ENCODE measurements at places on chromosomes 2 and 18.
A peak's percentile ranks its signal among the peaks of the same experiment; 100 is the strongest.

GRCh38 chr18:13183790-13184189 lies 34.8 kb upstream of the LDLRAD4 start:
- DNase-seq, result no peak

DNA sequence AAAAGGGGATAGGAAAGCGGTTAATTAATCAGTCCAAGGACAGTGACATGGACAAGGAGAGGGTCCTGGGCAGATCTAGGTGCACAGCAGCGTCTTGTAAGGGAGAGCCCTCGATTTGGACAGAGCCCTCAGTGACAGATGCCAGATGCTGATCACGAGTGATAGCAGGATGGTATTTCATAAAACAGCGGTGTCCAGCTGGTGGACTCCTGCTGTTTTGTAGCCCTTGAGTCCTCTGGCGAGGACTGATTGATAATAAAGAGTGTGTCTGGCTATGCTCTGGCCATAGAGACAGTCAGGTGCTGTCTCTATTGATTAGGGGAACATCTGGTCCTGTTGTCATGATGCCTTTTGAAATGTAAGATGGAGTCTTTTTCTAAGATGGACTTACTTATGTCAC lies 180.7 kb downstream of the NCK2 start:
- DNase-seq, result no peak

DNA sequence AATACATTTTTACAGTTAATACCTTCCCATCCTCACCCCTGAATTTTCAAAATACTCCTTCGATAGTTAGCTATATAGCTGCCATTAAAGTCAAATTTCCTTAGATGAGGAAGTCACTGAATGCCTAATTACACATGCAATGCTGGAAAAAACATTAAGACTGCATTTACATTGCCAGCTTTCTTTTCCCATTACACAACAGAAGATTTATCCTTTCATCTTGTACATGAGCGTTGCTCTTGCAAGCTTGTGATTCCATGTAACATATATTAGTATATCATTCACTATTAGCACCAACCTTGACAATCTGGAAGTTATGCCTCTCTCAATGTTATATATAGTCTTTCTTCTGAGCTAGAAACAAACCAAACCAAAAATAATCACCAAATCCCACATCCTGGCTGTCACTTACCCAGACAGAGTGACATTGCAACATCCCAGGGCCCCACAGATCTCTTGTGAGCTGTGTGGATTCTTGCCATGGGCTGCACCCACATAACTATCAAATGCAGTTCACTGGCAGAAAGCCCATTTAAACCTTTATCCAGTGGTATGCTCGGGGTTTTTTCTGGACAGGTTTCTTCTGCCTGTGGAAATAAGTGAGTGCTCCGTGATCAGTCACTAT lies 79.2 kb upstream of the PAPOLG start:
- no peak for DNase-seq

DNA sequence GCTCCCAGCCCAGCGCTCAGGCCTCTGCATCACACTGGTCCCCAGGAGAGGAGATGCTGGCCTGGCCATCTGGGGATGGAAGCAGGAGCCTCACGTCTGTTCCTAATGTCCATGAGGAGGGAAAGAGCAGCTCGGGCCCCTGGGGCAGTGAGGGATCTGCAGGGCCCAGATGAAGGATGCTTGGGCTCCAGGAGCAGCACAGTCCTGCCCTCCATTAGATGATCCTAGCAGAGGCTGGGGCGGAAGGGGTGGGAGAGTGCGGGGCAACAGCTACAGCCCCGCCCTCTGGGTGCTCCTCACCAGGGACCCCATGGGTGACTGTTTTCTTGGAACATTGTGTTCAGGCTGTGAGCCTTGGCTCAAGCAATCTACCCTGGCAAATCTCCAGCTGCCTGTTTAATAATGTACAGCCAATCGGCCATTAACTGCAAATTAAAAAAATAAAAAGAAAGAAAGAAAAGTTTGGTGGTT lies 49.7 kb downstream of the TNS1 start:
- DNase-seq, result no peak

GRCh38 chr2:196315388-196316049 lies 144.1 kb upstream of the STK17B start:
- no peak for DNase-seq

- no peak for DNase-seq
Measured at GRCh38 chr2:215845839-215846586, 167.3 kb downstream of the MREG start.

DNA sequence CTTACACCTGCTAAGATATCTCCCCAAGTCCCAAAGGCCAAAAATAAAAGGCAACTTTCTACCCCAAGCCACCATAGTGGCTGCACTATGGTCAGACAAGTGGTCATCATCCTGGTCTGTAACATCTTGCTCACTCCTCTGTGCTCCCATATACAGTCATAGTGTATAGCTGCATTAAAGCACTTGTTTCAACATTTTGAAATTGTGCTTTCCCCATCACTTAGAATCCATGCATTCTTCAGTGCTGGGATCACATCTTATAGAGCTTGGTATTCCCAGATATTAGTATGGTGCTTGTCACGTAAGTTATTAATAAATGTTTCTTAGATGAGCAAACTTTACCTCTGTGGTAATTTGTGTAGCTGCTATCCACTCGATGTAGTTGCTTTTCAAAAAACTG lies 40.4 kb upstream of the CDC42EP3 start:
- no peak for DNase-seq

- no peak for DNase-seq
Measured at GRCh38 chr2:128390256-128390990, 71.8 kb upstream of the HS6ST1 start.

- DNase-seq, result no peak
Measured at GRCh38 chr18:80136679-80137078, 27.6 kb downstream of the ADNP2 start.

- no peak for DNase-seq
Measured at GRCh38 chr2:41038408-41038807, 586.5 kb upstream of the SLC8A1 start.

- peak; percentile 85 for DNase-seq
Measured at GRCh38 chr2:72137498-72138010, 10.1 kb downstream of the CYP26B1 start.

DNA sequence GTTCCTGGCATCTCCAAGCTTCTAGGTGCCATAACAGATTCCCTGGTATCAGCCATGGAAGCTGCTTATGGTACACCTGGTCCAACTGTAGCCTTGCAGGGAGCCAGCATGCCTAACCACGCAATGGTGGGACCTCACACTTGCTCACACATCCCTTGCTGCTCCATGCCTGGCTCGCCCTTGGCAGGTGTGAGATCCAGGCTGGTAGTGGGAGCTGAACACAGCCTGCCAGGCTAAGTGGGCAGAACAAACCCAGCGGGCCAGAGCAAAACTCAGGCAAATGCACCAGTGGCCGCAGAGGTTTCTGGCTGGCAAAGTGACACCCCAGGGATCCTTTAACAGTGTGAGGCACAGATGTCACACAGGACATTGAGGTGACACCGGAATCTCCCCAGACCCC lies 185.8 kb downstream of the NDUFA10 start:
- DNase-seq, result no peak

DNA sequence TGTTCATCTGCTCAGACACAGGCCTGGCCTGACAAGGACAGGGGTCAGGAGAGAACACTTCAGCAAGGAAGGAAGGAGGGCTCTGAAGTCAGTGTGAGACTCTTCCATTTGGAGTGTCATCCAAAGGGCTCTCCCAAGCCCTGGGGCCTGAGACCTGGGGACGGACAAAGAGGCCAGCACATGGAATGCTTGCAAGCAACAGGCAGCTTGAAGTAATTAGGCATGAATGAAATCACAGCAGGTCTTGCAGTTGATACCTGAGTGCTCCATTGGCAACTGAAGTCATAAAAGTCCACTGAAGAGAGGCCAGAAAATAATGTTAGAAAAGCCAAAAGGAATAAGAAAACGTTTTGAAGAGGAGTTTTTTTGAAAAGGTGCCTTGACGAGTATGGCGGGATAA lies 231.7 kb downstream of the VAPA start:
- no peak for DNase-seq

- no peak for DNase-seq
Measured at GRCh38 chr2:232802091-232802490, 25.7 kb upstream of the KCNJ13 start.

GRCh38 chr2:74849228-74849892 lies 15.4 kb downstream of the HK2 start:
- no peak for DNase-seq

DNA sequence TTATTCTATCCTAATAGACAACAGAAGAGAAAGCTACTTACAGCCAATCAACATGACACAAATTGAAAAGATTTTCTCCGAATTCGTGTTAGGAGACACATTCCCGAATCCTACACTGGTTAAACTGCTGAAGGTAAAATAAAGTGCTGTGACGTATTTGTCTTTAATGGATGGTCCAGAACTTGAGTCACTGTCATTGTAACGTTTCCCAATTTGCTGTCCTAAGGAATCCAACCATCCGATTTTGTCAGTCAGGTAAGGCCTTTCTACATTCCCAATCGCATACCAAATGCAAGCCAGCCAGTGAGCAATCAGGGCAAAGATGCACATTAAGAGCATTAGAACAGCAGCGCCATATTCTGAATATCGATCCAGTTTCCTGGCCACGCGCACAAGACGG lies 91.2 kb downstream of the GCA start:
- DNase-seq, result no peak

DNA sequence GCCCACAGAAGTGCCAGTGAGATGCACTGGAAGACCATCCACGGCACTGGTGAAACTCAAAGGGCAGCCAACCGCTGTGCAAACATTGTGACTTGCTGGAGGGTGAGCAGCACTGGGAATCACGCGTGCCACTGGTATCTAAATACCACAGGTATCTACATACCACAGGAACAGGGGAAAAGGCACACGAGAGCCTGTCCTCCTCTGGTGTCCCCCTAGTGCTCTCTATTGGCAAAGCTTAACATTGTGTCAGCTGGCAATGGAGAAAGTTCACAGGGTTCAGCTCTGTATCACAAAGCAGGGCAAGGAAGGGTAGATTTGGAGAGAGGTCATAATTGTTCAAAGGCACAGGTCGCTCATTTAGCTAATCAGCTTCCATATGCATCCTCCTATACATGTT lies 12.6 kb upstream of the SEC11C start:
- DNase-seq, result no peak

DNA sequence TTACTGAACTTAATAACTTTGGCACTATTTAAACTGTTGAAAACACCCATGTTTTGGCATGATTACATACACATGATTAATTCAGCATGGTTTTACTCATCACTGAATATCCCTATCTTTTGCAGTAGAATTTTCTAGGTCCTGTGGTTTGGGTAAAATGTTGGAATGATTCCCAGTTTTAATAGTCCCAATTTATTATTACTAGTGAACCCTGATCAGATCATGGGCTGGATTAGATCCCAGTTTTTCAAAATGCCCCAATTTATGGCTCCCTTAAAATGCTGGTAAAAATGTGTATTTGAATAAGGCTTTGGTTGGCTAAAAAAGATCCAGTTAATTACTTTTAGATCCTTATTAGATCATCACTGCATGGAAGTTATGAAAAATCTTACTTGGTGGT lies 273.6 kb upstream of the NRP2 start:
- DNase-seq, result no peak

GRCh38 chr2:178536037-178536436 lies 55.8 kb downstream of the PLEKHA3 start:
- no peak for DNase-seq

- no peak for DNase-seq
Measured at GRCh38 chr2:205757271-205757670, 75.0 kb downstream of the NRP2 start.

DNA sequence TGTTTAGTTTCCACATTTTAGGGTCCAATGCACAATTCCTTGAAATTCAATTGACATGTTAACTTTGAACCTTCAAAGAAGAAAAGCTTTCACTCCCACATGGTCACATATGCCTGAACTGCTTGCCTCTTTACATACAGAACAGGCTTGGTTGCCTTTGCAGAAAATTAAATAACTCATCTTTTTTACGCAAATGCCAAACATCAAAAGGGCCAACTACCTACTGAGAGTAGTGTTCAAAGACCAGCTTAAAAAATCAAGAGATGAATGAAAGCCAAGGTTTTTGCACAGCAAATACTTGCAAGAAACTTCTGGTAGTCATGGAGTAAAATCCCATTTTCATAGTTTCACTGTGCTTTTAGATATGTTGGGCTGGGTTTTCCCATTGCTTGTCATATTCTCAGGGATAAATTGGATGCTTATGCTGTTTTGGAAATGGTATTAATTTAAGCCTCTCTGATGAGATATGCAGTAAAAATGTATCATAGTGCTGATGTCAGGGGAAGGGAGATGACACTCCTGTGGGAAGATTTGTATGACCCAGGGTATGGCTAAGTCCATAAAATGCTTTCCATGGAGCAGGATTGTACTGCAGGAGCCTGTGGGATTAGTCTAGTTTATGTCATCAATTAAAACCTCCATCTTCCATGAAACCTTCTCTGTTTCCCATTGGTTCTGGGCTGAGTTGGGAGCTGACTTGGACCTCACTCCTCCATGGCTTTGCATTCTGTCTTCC lies 60.6 kb upstream of the DARS1 start:
- DNase-seq, result no peak
